ELR (cell line): ENCODE measurements at places on chromosomes 1 and 21.

- DNase-seq: no peak
Observed at GRCh38 chr1:27551953-27552312, 52.0 kb downstream of the AHDC1 start.

- DNase-seq: no peak
Observed at GRCh38 chr1:90347366-90347765, 352.5 kb downstream of the ZNF326 start.

DNA sequence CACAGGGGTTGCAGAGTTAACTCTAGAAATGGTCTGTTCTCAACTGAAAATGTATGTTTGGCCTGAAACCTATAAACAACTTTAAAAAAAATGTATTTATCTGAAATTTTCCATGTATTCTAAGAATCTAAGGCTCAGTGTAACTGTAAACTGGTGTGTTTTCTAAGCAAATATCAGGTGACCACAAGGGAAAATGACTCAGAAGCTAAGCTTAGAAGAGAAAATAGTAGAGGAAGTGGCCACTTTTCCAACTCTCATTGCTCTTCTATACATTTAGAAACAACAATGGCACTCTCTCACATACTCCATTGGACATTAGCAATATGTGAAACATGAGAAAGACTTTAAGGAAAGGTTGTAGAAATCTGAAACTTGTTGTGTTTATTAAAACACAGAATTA lies 7.5 kb downstream of the TNFSF18 start:
- peak; percentile 73 for DNase-seq

DNA sequence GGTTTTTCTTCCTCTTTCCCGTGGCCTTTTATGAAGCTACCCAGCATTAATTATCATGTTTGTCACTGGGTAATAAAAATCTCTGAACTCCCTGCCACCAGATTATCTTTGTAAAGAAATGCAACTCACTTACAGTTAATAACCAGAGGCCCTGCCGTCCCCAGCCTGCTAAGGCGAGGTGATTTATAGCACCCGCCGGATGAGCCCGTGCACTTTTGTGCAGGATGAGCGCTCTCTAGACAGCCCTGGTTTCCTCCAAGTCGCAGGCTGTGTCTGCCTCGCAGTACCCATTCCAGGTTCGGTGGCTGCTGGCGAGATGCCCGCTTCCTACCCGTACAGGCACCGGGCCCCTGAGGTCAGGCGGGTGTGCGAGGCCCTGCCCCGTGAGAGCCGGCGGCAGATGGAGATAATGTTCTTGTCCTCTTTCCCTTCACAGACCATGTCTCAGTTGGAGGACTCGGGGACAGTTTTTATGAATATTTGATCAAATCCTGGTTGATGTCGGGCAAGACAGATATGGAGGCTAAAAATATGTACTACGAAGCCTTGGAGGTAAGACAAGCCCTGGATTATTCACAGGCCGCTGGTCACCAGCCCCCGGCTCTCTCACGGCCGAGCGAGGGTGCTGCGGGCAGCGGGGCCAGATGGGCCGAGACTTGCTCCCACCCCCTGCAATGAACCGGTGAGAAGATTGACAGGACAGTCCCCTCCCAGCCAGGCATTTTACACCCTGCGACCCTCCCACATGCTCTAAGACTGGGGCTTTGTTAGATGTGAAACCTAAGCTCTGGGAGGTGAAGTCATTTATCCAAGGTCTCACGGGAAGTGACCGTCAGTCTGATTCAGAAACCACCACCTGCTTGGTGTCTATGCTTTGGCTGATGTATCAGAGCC lies 28.5 kb upstream of the SELENON start:
- no peak for DNase-seq

GRCh38 chr1:108704496-108704895 lies 8.2 kb upstream of the FNDC7 start:
- DNase-seq: peak; percentile 82

- no peak for DNase-seq
Observed at GRCh38 chr21:33308586-33309490, 15.9 kb upstream of the IFNAR1 start.

GRCh38 chr1:1561801-1562470 lies 12.7 kb downstream of the SSU72 start:
- no peak for DNase-seq

- DNase-seq: no peak
Observed at GRCh38 chr1:3077081-3077480, 8.1 kb downstream of the PRDM16 start.

GRCh38 chr1:2459757-2460156 lies 16.3 kb upstream of the PLCH2 start:
- DNase-seq: peak; percentile 51

DNA sequence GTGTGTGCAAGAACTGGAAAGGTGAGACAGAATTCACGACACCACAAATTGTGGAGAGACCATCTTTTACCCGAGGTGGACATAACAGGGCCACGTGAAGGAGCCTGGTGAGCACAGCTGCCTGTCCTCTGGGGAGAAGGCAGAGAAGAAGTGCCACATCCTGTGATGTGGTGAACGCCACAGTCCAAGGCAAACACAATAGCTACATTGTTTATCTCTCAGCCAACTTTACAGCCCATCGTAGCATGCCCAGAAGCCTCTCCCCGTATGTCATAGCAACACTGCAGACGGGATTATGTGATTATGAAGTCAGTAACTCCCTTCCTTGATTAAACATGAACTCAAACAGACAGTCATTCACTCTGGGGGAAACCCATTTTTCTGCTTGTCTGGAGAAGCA lies 612.2 kb downstream of the SMYD3 start:
- DNase-seq: no peak

DNA sequence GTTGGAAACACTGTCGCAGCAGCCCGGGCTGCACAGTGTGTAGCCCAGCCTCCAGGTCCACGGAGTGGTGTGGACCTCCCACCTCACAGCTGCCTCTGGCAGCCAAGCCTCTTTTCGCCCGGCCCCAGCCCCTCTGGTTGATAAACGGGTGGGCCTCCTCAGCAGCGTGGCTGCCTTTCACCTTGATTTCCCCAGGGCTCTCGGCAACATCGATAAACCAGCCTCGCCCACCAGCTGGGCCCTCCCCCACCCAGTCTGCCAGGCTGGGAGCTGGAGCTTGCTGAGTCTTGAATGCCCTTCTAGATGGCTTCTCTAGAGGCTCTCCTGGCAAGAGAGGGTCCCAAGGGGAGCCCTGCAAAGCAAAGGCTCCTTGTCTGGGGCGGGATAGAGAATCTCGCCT lies 31.0 kb upstream of the LHX4 start:
- DNase-seq: no peak

DNA sequence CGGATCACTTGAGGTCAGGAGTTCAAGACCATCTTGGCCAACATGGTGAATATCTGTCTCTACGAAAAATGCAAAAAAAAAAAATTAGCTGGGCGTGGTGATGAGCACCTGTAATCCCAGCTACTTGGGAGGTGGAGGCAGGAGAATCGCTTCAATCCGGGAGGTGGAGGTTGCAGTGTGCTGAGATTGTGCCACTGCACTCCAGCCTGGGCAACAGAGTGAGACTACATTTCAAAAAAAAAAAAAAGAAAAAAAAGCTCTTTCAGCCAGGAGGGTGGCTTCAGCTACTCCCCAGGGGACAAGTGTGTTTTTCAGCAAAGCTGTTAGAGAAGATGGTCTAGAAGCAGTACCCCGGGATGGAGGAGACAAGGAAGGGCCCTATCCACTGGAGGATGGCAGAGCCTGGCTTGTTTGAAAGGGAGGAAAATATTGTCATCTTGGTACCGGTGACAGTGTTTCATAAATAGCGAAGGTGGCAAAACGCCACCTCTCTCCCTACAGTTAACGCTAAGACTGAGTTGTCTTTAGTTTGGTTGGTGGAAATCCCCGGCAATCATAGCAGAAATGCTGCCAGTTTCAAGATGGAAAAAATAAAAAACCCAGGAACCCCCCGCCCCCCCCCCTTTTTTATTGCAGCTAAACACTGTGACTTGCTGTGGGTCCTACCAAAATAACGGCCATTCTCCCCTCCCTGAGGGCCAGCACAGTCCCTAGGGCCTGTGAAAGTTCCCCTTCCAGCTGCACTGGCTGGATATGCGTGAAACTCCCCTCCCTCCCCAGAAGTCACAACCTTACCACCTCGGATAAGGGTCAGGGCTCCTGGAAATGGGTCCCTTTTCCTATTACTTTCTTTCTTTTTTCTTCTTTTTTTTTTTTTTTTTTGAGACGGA lies 3.5 kb downstream of the PIK3CD start:
- no peak for DNase-seq

DNA sequence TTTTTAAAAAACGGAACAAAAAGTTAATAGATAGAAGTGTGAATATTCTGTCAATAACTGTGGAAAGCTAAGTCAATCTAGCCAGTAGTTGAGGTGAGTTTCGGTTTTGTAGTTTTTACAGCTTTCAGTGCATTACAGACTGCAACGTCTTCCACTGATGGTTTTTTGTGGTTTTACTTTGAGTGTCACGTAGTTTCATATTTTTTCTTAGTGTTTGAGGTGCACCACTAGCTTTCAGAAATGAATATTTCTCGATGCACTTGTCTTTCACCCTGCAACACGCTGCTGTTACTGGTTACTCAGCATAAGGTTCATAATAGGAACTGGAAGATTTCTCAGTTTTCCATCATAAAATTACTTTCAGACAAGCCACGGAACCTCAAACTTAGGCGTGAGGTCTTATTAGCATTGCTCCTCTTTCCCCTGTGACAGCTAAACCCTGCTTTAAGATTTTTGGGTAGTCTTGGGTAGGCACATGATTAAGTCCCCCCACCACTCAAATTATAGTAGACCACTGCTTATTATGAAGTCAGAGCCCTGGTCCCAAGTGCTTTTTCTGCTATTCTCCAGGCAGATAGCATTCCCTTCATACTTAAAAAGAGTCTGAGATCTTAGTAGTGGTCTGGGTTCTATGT lies 1412.7 kb downstream of the KCNT2 start:
- peak; percentile 3 for DNase-seq

DNA sequence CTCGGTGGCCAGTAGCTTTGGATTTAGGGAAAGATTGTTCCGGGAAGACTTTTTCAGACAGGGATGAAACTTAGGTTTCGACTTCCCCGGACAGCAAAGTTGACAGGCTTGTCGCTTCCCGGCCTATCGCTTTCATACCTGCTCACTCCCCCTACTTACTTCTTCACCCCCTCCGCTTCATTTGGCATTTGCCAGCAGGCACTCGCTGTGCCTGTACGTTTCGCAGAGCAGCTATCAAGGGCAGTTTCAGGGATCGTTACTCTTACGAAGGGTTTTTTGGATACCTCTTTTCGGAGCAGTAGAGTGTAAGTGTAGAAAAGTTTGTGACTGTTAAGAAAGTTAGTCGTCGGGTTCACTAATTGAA lies 393 bp downstream of the BLZF1 start:
- DNase-seq: peak; percentile 45

DNA sequence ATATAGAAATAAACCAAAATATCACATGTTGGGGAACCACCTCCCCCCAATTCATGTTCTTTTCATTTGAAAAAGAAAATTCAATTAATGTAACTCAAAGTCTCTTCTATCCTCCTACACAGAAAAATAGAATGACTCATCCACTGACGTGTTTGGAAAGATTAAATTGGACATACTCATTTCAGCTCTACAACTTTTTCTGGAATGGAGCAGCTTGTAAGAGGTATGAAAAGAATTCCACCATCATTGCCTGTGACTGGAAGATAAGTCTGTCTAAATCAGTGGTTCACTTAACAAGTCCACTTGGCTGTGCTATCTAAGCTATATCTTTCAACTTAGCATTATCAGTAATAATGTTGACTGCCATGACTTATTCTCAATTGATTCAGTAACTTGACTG lies 702.3 kb downstream of the BRINP3 start:
- DNase-seq: peak; percentile 82

DNA sequence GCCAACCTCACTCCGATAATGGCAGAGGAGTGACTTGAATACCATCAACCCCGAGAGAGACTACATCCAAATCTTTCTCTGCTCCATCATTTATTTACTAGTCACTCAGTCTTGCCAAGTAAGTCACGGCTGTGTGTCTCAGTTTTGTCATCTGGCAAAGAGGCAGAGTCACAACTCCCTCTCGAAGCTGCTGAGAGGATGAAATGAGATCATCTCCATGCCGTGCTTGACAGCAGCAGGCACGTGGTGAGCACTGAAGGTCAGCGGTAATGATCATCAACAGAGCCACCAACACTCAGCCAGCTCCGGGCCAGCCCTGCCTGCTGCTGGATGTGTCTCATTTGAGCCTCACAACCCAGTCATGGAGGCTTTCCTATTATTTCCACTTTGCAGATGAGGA lies 19.9 kb downstream of the ALDH4A1 start:
- no peak for DNase-seq

DNA sequence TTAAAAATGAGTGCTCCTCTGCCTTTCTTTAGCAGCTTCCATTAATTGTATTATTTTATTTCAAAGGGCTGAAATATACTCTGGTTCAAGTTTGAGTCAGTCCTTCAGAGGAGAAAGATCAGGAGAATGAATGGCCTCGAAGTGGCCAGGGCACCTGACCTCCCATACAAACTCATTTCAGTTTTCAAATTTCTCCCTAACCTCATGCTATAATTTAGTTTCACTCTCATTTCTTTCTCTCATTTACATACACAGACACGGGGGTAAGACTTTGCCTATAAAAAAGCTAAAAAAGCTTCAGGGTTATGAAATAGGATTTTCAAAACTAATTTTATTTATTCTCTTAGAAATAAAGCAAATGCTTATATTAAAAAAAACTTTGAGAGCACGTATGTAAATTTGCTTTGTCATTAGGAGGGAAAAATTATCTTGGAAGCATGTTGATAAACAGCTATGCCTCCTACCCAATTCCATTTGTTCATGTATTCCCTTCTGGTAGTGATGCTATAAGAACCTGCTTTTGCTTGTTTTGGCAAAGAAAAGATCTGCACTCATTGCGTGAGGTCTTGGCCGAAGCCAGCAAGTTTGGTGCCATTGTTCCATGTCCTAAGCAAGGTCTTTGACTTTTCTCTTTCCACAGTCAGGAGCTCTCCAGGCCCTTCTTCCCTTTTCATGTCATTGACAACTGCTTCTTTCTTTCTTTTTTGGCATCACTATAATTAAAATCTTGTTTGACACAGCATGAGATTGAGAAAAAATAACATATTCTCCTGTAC lies 80.4 kb upstream of the LRRC53 start:
- no peak for DNase-seq

DNA sequence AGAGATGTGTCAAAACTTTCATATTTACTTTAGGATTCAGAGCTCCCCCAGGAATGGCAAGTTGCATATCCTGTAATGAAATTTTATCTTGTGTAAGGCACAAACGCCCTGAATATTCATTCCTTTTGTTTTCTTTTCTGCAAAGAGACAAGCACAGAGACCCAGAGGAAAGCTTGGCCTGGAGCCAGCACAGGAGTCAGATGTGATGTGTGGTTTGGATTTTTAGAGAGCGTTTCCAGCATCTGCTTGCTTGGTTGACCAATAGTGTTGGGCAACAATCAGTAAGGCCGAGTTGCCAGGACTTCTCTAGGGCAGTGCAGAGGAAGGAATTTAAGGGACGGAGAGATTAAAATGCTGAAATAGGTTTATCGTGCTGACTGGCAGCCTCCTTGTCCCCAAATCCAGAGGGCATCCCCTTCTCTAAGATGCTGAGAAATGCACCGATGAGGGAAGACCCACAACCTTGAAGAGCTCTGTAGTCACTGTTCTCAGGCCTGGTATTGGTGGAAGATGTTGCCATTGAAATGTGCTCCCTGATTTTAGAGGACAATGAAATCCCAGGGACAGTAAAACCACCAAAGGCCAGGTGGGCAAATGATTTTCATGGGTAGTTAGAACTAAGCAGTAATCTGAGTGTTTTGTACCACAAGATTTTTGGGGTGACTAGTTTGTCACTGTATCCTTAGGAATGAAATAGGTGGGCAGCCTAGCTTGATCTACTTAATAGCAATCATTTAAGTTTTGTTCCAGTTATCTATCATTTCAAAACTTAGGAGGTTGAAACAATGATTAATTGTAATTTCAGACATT lies 37.9 kb upstream of the RHOU start:
- peak; percentile 20 for DNase-seq
